ENCODE measurements at places on chromosomes 4 and X.

GRCh38 chr4:20813700-20814099 is 113.4 kb downstream of the PACRGL start:
- DNase-seq = no peak

GRCh38 chr4:115228851-115229250 is 115.4 kb upstream of the NDST4 start:
- no peak for DNase-seq

GRCh38 chr4:125808570-125808969 is 493.8 kb downstream of the FAT4 start:
- DNase-seq = no peak

DNA sequence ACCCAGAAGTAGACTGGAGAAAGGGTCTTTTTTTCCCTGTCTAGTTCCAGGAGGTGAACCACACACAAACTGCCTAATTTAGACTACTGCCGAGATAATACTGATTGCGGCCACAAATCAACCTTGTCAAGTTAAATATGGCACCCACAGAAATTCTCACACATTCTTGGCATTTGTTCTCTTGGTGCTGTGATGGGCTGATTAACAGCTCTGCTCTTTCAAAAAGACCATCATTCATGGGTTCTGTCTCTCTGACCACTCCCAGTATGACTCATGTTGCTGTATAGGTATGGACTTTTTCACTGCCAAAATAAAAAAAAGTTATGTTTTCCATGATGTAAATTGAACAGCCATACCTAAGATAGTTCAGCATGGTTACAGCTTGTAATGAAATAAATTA is 1003.5 kb upstream of the LCORL start:
- DNase-seq = no peak

GRCh38 chr4:62644372-62644771 is 1444.2 kb downstream of the ADGRL3 start:
- peak; percentile 40 for DNase-seq

GRCh38 chr4:18442957-18443356 is 421.4 kb upstream of the LCORL start:
- DNase-seq = no peak

- peak; percentile 75 for DNase-seq
Observed at GRCh38 chrX:320126-320783, 1.7 kb upstream of the GTPBP6 start.

GRCh38 chr4:80053140-80053910 is 19.7 kb downstream of the ANTXR2 start:
- no peak for DNase-seq

- DNase-seq = no peak
Observed at GRCh38 chrX:134688031-134688823, 30.0 kb upstream of the PLAC1 start.

DNA sequence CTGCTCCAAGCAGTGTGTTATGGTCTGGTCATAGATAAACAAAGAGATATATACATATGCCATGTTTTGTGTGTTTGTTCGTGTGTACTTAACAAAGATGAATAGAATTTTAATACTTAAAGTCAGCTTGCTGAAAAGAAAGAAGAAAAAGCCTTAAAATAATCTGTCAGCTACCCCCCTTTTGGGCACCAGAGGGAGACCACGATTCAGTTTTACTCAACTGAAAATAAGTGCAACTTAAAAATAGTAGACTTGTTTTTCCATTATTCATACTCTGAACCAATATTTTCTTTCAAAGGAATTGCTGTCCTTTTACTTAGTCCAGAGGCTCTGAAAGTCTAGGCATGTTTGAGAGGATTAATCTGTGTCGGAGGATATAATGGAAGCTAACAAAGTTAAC is 181.7 kb upstream of the AGTR2 start:
- DNase-seq = no peak

DNA sequence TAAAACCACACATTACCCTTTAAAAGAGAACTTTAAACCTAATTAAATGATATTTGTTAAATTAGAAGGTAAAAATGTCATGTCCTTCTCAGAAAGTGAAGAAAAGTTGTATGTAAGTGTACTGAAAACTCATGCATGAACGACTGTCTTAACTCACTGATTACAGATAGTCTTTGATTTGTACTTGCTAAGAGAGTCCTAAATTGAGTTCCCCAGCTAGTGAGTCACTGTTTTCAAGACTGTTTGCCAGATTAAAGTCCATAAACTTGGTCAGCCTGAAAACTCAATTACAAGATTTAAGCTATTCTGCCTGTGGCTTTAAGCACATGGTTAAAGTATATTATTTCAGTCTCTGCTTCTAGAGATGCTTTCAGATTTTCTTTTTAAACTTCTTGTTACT is 124.9 kb upstream of the ZCCHC13 start:
- DNase-seq = no peak

DNA sequence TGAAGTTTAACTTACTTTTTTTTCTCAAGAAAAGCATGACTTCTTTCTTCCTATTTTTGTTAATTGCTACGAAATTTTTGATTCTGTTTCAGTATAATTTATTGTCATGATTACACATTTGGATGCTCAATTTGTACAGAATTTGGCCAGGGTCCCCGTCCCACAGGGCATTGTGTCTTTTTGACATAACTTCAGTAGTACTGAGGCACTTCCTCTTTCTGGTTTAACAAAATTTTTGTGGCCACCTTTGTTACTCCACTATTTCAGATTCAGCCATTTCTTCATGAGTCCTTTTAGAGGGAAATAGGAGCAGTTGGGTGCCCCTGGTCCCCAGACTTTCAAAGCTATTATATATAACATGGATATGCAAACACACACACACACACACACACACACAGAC is 1248.7 kb downstream of the PCDH7 start:
- peak; percentile 11 for DNase-seq

DNA sequence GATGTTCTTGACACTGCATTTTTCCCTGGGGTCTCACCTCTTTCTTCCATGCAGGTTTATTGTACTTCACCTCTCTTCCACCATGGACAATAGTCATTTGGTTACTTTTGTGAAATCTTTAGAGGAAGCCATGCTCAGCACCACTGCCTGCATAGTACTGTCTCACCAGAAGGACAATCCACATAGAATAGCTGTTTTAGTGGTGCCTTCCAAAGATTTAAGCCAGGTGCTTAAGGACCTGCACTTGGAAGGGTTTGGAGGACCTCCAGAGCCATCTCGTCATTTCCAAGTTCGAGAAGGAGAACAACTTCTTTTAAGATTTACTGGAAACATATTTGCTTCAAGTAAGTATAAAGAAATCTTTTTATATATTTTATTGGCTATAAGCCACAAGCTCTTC is 26.7 kb downstream of the DTHD1 start:
- DNase-seq = no peak

DNA sequence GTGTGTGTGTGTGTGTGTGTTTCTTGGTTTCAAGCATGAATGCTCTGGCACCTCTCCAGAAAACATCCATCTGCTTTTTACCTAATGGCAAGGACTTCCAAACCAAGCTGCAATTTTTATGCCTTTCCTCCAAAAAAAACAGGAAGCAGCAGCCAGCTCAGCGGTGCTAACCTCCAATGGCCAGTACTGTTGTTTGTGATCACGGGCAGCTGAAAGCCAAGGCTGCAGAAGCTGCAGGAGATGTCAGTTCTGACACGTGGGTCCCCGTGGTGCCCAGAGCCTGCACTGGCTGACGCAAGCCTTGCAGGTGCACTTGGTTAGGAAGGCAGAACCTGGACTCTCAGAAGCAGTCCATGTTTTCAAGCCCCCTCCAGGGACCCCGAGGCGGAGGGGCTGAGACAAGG is 313.6 kb upstream of the DDX53 start:
- peak; percentile 71 for DNase-seq

GRCh38 chr4:155999725-156000124 is 46.1 kb upstream of the CTSO start:
- peak; percentile 24 for DNase-seq

- no peak for DNase-seq
Observed at GRCh38 chr4:4867375-4868039, 8.0 kb downstream of the MSX1 start.

GRCh38 chr4:109879636-109880314 is 31.9 kb downstream of the LRIT3 start:
- DNase-seq = no peak

DNA sequence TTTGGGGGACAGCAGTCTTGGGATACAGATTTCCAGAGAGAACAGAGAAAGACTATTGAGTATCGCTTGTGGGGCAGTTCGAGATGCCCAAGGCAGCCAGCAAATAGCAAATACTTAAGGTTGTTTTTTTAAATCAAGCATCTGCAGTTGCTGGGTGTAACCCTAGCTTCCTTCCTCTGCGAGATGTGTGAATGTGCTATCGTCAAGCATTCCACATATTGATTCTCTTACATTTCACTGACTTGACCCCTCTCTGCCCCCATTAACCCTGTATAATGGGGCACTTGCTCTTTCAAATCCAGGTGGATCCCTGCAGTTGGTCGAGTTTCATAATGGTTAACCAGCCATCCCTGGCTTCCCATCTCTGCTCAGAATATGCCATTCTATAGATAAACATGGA is 23.5 kb downstream of the KCNE5 start:
- no peak for DNase-seq

GRCh38 chr4:40265910-40266274 is 69.1 kb downstream of the RHOH start:
- DNase-seq = no peak

DNA sequence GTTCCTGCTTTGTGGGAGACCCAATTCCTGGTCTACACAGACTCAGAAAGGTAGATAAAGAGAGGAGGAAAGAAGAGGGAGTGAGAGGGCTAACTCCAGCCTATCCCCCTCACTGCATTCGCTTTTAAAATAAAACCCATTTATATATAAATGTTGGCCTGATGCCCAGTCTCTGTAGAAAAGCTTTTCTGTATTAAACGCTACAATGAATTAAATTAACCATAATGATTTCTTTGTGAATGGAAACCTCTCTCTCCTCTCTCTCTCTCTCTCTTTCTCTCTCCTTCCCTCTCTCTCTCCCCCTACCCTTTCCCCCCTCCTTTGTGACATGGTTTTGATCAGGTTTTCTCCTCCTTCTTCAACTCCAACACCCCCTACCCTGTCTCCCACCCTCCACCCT is 34.8 kb downstream of the PJA1 start:
- no peak for DNase-seq

- no peak for DNase-seq
Observed at GRCh38 chr4:137635108-137635507, 102.8 kb upstream of the PCDH18 start.

DNA sequence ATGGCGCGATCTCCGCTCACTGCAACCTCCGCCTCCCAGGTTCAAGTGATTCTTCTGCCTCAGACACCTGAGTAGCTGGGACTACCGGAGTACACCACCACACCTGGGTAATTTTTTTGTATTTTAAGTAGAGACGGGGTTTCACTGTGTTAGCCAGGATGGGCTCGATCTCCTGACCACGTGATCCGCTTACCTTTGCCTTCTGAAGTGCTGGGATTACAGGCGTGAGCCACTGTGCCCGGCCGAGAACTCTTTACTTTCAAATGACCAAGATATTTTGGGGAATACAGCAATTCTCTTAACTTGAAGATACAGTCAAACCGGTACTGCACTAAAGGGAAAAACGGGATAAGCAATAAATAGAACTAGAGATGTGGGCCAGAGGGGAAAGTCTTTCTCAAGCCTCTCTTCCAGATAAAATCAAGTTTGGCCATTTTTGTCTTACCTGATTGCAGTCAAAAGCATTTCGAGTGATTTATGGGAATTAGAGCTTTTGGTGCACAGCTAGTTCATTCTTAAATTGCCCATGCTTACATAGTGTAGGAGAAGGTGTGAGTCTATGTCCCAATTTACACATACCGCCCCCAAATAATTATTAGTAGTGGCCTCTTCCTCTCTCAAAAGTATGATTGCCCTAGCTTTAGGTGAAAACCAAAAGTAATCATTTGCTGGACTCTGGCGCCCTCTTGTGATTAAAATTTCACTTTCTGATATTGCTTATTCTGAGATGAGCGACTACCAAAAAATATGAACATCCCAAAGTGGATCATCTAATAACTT is 53.2 kb upstream of the ABCG2 start:
- DNase-seq = peak; percentile 80

DNA sequence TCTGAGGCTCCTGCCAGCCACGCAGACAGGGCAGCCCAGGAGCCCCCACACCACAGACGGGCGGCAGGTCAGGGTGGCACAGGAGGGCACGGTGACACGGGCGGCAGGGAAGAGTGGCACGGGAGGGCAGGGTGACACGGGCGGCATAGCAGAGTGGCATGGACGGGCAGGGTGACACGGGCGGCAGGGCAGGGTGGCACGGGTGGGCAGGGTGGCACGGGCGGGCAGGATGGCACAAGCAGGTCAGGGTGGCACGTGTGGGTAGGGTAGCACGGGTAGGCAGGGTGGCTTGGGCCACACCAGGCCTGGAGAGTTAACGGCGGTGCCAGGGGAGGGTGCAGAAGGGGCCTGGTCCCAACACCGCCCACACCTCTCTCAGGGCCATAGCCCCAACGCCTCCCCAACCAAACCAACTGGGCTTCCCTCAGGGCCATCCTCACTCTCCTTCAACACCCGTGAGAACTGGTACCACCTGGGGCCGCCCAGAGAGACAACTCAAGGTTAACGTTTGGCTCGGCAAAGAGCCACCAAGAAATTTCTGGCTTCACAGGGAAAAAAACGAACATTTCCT is 3.4 kb downstream of the CTBP1 start:
- DNase-seq = no peak

DNA sequence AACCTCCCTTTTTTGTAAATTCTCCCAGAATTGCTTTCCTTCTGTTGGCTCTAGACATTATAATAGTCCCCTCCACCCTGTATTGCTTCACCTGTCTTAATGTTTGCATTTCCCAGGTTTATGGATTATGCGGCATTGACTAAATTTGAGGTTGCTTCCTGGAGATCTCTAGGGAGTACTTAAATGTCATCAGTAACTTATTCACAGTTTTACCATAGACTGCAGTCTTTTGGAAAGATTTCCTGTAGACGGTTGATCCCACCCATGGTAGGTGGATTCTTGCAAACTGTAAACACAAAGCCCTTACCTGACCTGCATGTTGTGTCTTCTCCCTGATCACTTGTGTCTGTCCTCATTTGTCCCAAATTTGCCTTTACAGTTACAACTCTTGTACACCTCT is 6.2 kb upstream of the NOX1 start:
- no peak for DNase-seq

DNA sequence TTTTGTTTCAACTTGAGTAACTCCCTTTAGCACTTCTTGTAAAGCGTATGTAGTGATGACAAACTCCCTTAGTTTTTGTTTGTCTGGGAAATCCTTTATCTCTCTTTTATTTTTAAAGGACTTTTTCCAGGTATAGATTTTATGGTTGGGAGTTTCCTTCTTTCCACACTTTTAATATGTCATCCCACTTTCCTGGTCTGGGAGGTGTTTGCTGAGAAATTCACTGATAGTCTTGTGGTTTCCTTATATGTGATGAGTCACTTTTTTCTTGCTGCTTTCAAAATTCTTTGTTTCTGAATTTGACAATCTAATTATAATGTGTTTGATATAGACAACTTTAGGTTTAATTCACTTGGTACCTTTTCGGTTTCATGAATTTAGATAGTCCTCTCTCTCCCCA is 353.9 kb downstream of the GPAT3 start:
- DNase-seq = no peak

- no peak for DNase-seq
Observed at GRCh38 chrX:9133426-9133825, 99.5 kb upstream of the FAM9B start.

- DNase-seq = no peak
Observed at GRCh38 chrX:125977851-125978250, 188.2 kb downstream of the DCAF12L2 start.
